Cardiac muscle cell (in vitro differentiated cells and primary cell): ENCODE measurements at places on chromosomes 11 and 22.

DNA sequence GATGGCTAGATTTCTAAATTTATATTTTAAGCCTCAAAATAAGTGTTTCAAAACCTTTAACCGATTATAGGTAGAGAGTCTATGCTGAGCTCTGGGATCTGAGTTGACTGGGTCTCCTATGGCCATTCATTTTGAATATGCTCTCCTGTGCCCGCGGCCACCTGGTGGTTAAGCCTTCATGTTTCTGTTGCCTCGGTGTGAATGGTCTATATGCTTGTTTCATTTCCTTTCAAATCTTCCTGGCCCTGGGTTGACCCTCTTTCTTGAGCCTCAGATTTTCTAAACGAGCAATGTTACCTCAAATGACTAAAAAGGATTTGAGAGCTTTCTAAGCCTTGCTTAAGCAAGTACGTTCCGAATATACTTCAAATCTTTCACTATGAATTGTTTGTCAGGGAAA lies 789.4 kb upstream of the KIRREL3 start:
- H3K27me3 ChIP-seq, result no peaks in the 10 kb centered on the region
- H3K4me1 ChIP-seq, result no peaks in the 10 kb centered on the region
- DNase-seq, result no peak
- H3K27ac ChIP-seq, result no peak overlapping the region
- no peaks in the 10 kb centered on the region for H3K36me3 ChIP-seq

GRCh38 chr11:76313913-76314740 lies 66.8 kb downstream of the THAP12 start:
- H3K36me3 ChIP-seq, result no peaks in the 10 kb centered on the region
- H3K4me3 ChIP-seq, result no peak overlapping the region

DNA sequence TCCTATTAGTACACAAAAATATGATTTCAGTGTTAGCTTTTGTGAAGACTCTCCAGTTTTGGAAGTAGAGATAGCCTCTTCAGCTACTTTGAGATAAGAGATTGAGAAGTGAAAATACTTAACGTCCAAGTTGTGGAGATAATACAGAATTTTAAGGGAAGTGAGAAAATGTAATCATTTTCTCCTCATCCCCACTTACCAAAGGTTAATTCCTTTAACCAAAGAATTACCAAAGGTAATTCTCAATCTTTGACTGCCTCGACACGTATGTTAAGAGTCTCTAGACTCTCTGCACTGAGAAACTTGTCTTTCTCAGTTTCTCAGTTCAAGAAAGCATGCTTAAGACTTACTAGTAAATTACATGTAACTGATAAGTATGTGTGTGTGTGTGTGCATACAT lies 15.3 kb downstream of the C11orf54 start:
- no peaks in the 10 kb centered on the region for H3K4me1 ChIP-seq
- peaks cover 66% of the 10 kb centered on the region for H3K36me3 ChIP-seq
- DNase-seq, result no peak

GRCh38 chr11:68141246-68142027 lies 20.2 kb upstream of the CHKA start:
- no peaks in the 10 kb centered on the region for H3K27me3 ChIP-seq
- peaks cover 15% of the 10 kb centered on the region for H3K4me1 ChIP-seq
- no peak for DNase-seq
- no peak overlapping the region for H3K4me3 ChIP-seq
- no peaks in the 10 kb centered on the region for H3K36me3 ChIP-seq
- H3K27ac ChIP-seq, result no peak overlapping the region

GRCh38 chr11:61632096-61632495 lies 48.1 kb upstream of the DAGLA start:
- no peaks in the 10 kb centered on the region for H3K27me3 ChIP-seq
- H3K4me3 ChIP-seq, result no peak overlapping the region
- peaks cover 2% of the 10 kb centered on the region for H3K4me1 ChIP-seq
- H3K36me3 ChIP-seq, result no peaks in the 10 kb centered on the region
- DNase-seq, result no peak

- DNase-seq, result no peak
- no peaks in the 10 kb centered on the region for H3K27me3 ChIP-seq
- no peaks in the 10 kb centered on the region for H3K36me3 ChIP-seq
- H3K4me3 ChIP-seq, result no peak overlapping the region
- H3K4me1 ChIP-seq, result peaks cover 23% of the 10 kb centered on the region
Measured at GRCh38 chr11:73171436-73172161, 29.5 kb upstream of the FCHSD2 start.

DNA sequence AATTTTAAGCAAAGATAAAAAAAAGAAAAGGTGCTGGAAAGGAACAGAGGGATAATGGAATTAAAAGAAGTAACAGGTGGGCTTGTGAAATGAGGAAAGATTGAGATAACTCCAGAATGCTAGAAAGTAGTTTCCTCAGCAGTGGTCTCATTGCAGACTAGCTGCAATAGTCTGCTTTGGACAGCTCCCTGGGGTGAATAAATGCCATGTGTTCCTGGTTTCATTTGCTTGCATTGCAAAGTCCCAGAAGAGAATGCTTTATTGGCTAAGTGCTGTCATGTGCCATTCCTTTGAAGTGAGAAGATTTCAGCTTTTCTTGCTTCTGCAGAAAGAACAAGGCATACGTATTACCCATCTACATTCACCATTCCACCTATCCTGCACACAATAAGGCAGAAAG lies 478.8 kb upstream of the RAG2 start:
- H3K4me3 ChIP-seq, result no peak overlapping the region
- H3K36me3 ChIP-seq, result no peaks in the 10 kb centered on the region
- H3K27ac ChIP-seq, result no peak overlapping the region
- no peaks in the 10 kb centered on the region for H3K27me3 ChIP-seq
